ENCODE measurements at places on chromosomes 1 and 21.

DNA sequence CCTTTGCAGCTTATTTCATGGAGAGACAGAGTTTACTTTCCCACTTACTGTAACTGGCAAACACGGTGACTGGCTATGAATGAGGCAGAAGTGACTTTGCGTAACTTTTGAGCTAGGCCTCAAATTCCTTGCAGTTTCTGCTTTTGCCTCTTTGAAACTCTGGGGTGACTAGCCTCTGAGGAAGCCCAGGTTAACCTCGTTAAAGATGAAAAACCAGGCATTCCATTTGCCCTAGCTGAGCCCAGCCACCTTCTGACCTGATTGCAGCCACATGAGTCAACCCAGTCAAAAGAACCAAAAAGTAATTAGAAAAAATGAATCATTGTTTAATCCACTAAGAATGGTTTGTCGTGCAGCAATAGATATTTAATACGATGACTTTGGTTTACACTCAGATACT lies 20.4 kb downstream of the PRMT6 start:
- no peak for DNase-seq

DNA sequence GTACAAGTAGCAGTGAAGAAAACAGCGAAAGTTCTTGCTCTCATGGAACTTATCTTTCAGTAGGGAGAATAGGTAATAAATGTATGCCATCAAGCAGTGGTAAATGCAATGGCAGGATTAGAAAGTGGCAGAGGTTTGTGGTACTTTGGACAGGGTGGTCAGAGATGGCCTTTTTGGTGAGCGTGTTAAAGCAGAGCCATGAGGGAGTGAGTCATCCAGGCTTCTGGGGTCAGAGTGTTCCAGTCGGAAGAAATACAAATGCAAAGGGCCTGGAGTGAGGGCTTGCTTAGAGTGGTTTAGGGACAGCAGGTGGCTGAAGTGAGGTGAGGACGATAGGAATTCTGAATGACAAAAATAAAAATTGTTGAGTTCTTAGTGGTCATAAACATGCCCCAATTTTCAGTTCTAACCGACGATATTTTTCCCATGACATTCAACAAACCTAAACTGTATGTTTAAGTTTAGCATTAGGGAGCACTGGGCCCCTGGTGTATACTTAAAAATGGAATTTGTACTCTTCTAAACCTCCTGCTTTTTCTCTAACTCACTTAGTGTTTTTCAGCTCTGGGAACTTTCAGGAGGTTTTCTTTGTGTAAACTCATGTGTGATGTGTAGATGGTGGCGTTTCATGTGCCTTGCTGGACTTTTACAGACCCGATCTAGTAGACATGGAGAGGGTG lies 78.2 kb downstream of the MACF1 start:
- DNase-seq, result no peak

DNA sequence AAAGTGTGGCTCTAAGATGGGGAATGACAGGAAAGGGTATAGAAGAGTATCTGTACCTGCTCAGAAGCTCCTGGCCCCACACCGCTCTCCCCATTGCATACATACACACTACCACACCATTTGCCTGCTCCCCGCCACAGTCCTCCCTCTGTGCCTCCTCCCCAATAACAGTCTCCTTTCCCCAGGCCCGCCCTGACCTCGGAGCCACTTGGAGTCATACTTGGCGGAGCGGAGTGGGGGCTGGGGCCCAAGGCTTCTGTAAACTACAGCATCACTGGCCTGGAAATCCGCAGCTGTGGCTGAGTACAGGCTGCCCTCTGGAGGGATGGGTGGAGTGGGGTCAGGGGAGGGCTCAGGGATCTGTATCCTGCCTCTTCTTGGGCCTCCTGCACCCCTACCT lies 8.6 kb downstream of the SEMA6C start:
- no peak for DNase-seq

GRCh38 chr1:93629101-93630059 lies 52.3 kb downstream of the BCAR3 start:
- DNase-seq, result peak; percentile 63

Data from globus pallidus (tissue), 1 donor.